Right forelimb (tissue), 1 donor: ENCODE measurements at places on chromosomes 7 and 10.
A peak's percentile ranks its signal among the peaks of the same experiment; 100 is the strongest.

DNA sequence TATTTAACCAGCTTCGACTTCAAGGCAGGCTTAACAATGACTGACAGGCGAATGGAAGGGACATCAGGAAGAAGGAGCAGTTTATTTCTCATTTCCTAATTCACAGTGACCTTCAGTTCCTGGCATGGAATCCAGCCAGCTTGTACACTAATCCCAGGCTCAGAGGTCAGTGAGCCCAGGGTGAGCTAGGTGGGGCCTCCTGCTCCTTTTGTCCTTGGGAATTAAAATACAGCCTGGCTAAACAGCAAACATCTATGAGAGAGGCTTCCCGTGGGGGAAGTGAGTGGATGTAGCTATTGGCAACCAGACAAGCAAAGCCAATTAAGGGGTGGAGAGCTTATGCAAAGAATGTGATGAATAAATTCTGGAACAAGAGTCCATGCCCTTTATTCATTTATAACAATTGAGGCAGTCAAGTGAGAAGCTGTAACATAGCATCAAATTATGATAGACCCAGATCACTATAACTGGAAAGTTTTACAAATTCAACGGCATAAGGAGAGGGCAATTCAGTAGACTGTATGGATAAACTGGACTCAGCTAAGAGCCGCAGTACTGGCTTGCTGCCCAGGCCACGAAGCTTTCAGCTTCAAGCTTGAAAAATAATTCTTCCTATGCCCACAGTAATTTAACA is 57.1 kb downstream of the STK17A start:
- peak; percentile 63 for DNase-seq

GRCh38 chr7:112799448-112800120 is 9.4 kb upstream of the TMEM168 start:
- no peak for DNase-seq

GRCh38 chr10:11034762-11035161 is 17.1 kb downstream of the CELF2 start:
- DNase-seq: no peak

DNA sequence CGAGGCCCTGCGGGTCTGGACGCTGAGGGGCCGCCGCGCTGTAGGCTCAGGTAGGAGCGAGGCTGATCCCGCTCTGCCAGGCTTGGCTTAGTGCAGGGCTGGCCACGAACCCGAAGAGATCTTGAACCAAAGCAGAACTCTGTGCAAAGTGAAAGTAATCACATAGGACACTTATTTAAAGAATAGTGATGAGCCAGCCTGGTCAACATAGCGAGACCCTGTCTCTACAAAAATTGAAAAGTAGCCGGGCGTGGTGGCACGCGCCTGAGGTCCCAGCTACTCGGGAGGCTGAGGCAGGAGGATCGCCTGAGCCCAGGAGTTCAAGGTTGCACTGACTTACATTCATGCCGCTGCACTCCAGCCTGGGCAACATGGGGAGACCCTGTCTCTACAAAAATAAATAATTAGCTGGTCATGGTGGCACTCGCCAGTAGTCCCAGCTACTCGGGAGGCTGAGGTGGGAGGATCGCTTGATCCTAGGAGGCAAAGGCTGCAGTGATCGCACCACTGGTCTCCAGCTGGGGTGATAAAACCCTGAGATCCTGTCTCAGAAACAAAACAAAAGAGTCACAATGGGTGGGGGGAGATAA is 541 bp downstream of the ZSCAN25 start:
- no peak for DNase-seq

DNA sequence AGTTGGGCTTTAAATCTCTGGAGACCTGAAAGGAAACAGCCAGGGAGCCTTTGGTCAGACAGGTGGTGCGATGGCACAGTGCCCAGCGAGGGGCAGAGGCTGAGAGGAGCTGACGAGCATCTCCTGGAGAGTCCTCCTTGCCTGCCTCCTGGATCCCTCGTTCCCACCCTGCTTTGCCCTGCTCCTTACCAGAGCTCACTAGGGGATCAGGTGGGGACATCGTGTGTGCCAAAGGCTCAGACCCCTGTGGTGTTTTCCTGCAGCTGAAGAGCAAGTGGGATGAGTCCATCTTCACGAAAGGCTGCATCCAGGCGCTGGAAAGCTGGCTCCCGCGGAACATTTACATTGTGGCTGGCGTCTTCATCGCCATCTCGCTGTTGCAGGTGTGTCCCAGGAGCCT is 21.8 kb upstream of the SH2D4B start:
- DNase-seq: no peak

- no peak for DNase-seq
These were observed 295.2 kb upstream of the ZNF32 start for GRCh38 chr10:43943818-43944360.

DNA sequence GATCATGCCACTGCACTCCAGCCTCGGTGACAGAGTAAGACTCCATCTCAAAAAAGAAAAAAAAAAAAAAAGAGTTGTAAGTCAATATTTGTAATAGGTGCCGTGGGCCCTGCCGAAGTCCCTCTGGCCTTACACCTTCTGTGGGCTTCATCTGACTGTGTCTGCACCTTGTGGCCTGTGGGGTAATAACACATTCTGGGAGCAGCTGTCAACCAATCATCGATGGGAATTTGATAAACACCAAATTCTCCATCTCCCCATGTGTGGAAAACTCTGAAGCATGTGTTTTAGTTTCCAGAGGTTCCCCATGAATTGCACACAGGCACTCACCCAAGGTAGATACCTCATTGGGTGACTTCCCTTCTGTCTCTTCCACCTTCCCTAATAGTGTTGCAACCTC is 10.8 kb downstream of the ZNF394 start:
- DNase-seq: no peak

GRCh38 chr7:105647591-105647990 is 66.3 kb upstream of the EFCAB10 start:
- no peak for DNase-seq

DNA sequence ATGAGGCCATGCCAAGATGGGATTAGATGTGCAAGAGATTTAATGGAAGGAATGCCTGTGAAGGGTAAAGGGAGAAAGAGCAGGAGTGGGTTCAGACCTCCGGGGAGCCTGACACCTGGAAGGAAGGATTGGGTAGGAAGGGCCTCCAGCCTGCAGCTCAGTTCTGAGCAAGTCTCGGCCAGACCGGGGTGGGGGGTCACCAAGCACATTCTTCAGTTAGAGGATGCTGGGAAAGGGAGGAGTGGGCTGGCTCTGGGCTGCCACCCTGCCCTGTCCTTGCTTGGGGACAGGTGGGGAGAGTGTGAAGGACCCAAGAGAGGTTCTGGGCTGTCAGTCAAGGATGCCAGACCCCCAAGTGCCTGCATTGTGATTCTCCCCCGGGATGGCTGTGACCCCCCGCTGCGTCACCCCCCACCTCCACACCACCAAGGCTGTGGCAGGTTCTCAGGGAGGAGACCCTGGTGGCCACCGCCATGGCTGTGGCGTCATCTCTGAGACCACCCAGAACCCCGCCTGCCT is 16.5 kb upstream of the PRKAG2 start:
- no peak for DNase-seq

DNA sequence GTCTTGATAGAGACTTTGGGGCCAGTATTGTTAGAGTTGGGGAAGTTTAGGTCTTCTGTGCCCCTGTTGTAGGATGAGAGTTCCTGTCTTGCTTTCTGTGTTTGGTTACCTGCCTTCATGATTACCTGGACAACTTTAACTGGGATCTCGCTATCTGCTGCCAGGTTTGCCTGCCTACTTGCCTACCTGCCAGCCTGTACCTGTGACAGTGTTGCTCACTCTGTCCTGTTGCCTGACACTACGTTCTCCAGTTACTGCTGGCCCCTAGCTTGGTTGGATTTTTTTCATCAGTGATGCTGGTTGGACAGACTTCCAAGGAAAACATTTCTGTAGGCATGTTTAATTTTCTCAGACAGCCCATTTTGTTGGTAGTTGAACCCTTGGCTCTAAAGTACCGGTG is 48.4 kb downstream of the PPP1R9A start:
- no peak for DNase-seq

DNA sequence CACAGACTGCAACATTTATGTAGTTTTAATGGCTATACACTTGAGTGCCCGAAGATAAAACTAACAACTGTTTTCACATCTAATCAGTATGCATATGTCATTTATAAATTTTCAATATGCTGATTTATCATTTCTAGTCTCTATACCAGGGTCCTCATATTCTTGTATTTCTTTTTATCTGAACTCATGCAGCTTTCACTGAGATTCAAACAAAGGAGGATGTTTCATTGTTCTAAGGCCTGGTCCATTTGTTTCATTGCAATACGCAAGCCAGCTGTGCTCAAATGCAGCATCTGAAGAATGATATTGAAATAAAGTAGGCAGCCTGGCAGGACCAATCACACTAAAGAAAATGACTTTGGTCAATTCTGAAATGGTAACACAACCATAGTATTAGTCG is 31.7 kb downstream of the MAGI2 start:
- DNase-seq: no peak

- peak; percentile 75 for DNase-seq
These were observed 136.3 kb downstream of the KCNMA1 start for GRCh38 chr10:77501152-77501845.

DNA sequence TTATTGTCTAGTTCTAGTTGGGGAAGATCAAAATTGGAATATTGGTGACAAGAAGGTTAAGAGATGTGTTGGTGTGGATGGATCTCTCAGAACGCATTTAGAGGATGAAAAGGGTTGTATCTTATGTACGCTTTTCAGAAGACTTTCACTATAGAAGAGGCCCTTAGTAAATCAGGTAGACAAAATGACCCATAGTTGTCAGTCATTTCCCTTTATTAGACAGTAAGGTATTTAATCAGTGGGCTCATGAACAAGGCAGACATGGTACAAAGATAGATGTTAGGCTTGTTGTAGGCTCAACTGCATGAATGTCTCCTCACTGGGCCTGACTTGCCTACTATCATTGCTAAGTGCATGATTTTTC is 359.2 kb downstream of the PHF14 start:
- no peak for DNase-seq

DNA sequence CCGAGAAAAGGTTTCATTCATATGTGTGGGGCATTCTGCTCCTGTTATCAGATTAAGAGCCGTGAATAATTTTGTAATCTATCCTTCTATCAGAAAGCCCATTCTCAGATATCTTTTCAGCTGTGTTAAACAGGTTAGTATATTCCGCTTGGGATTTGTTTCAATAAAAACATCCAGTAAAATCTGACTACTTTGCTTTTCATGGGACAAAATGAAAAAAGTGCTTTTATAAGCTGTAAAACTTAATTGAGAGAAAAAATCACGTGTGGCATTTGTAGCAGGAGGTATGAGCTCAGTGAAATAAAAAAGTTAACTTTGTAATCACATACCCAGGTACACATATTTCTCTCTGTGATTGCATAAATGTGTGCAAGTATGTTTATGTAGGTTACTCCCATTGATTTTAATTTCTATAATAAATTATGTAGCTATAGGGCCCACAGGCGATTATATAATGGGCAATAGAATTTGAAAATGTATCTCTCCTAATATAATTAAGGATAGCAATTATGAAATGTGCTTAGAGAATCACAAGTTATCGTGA is 3.9 kb downstream of the MET start:
- no peak for DNase-seq

DNA sequence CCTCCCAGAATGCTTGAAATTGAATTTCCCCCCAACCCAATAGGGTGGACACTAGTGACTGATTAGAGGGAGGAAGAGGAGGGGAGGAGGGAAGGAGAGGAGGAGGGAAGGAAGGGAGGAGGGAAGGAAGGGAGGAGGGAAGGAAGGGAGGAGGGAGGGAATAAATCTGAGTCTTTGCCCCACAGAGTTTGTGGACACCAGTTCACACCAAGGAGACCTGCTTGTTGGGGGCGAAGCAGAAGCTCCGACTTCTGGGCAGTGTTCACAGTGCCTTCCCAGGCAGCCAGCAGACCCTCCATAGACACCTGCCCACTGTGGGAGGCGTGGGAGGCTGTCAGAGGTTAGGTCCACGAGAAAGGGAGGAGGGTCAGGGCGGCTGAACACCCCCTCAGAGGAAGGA is 44.8 kb downstream of the PRKAG2 start:
- DNase-seq: no peak

GRCh38 chr7:152511736-152512135 is 75.9 kb upstream of the KMT2C start:
- DNase-seq: no peak

GRCh38 chr10:79487296-79488194 is 24.8 kb upstream of the EIF5AL1 start:
- no peak for DNase-seq

GRCh38 chr10:73910764-73911552 is at the start of gene PLAU:
Gene PLAU, plus strand, starts transcription at chr10:73911132. Its CDS starts 424 bp downstream, at chr10:73911556.
- DNase-seq: peak; percentile 74

DNA sequence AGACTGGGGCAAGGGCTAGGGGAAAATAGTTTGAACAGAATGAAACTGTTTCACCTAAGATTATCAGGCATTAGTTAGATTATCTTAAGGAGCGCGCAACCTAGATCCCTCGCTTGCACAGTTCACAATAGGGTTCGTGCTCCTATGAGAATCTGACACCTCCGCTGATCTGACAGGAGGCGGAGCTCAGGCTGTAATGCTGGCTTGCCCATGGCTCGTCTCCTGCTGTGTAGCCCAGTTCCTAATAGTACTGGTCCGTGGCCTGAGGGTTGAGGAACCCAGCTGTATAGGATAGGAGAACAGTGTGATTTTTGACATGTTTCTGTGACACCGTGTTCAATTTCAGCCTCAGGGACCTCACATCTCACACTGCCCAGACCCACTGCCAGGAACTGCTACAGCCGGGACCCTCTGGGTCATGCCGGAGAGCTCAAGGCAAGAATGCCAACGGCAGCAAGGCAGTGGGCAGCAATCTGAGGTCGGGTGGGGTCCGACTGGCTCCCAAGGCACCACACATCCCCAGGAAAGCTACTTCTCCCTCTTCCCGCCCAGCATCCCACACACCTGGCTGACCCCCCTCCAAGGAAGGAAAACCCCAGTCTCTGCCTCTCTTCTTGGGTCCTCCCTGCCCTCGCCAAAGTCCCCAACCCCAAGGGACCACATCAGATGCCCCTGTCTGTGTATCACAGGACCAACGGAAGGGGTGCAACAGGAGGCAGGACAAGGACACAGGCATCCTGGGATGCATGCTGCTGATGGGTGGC is 31.7 kb downstream of the CAMK2B start:
- peak; percentile 35 for DNase-seq
